Activated T-helper 17 cell treated with anti-CD3 and anti-CD28 coated beads, Interleukin-2, amount 50 U/mL, for 72 hours (primary cell): ENCODE measurements at places on chromosomes 4 and X. TPM values are rescaled to one million over a fixed set of nuclear protein-coding genes. Genes with fewer than 3 reads are reported as not detected.

The HERC5 gene
- total RNA-seq = 26.9 TPM

The CCNA2 gene
- total RNA-seq = 59.5 TPM

The INTU gene
- 0.15 TPM for total RNA-seq

DNA sequence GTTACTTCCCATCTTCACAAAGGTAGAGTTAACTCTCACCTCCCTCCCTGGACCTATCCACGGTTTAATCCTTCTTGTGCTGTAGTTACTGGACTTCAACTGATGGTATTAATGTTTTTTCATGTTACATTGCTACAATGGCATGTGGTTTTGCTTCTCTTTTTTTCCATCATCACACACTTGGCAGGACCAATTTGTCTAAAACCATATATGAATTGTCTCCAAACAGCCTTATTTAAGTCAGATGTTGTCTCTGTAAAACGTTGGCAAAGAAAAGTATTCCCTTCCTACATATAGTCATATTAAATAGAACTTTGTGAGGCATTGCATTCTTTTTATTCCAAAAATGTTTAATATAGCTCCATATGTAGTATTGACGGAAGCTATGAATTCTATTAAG, 15.5 kb downstream of the PRRG1 start:
- ATAC-seq = no peak

- ATAC-seq = no peak
Measured at GRCh38 chr4:143083756-143084472, 100.8 kb upstream of the USP38 start.

GRCh38 chrX:116009346-116009745, 161.2 kb upstream of the AGTR2 start:
- ATAC-seq = no peak

- ATAC-seq = no peak
Measured at GRCh38 chr4:14465507-14465906, 536.8 kb upstream of the CPEB2 start.

GRCh38 chrX:151735219-151735618, 673 bp downstream of the CNGA2 start:
- ATAC-seq = no peak

DNA sequence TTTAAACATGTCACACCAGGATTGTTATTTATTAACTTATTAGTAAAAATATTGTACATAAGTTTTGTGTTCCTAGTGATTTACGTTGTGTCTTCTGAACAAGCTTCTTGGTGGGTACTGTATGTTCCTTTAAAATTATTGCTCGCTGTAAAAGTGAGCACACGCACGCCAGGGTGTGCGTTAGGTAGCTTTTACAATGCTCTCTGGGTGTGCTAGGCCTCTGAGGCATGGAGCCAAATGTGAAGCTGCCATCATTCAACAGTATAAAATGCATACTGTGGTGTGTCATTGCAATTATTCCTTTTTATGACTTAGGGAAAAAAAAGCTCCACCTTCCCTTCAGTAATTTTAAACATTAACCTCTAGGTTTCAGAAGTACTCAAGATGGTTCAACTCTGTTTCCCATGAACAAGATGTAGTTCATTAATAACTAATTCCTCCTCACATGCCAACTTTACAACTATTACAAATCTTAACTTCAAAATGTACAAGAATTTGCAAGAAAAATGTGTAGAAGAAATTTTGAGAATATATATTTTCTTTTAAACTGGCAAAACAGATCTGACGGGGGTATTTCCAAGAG, 42.4 kb downstream of the ATOH1 start:
- no peak for ATAC-seq

- no peak for ATAC-seq
Measured at GRCh38 chrX:129705377-129705925, 33.3 kb upstream of the XPNPEP2 start.
